ENCODE measurements at places on chromosomes 13 and 19. TPM values are rescaled to one million over a fixed set of nuclear protein-coding genes. Genes with fewer than 3 reads are reported as not detected.

DNA sequence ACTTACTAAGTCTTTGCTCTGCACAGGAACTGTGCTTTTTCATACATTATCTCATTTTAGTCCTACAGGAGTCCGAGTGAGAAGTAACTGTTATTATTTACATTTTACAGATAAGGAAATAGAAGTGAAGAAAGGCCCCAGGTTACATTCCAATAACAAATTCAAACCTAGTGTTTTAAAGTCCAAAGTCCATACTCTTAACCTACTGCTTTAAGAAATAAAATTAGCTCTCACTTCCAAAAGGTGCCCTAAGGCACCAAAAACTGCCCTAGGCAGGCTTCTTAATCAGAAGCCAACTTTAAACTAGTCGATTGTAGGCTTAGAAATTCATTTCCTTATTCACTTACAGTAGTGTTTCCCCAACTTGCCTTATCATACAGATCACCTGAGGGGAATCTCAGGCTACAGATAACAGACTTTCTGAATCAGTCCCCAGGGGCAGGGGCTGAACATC is 555.9 kb downstream of the DIAPH3 start:
- DNase-seq = no peak
- no peak overlapping the region for H3K27ac ChIP-seq
- H3K4me3 ChIP-seq = no peak overlapping the region
- no peaks in the 10 kb centered on the region for H3K36me3 ChIP-seq

DNA sequence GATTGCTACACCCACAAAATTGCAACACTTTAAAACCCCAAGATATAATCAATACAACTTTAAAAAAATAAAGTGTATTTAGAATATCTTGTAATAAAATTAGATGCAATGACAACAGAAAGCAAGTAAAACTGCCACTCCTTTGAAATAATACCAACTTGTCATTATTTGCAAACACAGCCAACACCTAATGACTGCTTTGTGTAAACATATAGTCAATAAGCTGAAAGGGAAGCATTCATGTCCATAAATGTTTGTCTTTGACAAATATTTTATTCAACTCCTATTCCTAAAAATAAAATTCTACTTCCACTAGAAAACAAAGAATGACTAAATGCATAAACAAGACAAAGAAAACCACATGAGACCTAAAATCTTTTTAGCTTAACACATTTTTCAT is 6.6 kb downstream of the SMAD9 start:
- H3K27me3 ChIP-seq = no peaks in the 10 kb centered on the region
- no peak overlapping the region for H3K4me3 ChIP-seq
- H3K27ac ChIP-seq = no peak overlapping the region
- peaks cover 59% of the 10 kb centered on the region for H3K4me1 ChIP-seq
- no peak for DNase-seq

DNA sequence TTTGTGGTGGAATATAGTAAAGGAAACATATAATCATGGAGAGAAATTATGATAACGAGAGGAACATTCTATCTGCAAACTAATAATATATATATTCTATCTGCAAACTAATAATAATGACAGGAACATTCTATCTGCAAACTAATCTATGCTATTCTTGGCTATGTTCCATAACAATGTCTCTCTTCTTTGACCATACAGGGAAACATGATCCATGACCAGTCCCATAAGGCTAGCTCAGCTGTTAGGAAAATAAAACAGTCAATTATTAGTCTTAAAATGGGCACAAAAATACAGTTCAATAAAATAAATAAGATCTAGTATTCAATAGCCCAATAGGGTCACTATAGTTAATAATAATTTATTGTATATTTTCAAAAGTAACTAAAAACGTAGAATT is 707.8 kb upstream of the PCDH20 start:
- H3K4me3 ChIP-seq = no peak overlapping the region
- H3K27me3 ChIP-seq = no peaks in the 10 kb centered on the region
- no peak for DNase-seq
- H3K36me3 ChIP-seq = no peaks in the 10 kb centered on the region

DNA sequence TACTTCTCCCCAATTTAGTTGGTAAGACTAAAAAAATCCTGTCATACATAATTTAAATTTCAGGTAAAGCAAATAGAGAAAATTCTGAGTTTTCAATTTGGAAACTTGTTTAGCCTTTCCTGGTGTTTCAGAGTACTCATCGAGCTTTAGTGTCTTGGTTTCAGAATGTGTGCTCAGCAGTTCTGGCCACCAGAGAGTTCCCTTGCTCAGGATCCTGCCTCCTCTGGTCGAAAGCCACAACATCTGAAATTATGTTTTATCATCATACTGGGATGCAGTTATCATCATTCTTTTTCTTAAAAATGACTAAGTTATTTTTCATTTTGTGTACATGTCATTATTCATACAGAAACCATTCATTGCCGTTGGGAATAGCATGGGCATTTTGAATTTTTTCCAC is 263.2 kb upstream of the SPRY2 start:
- no peaks in the 10 kb centered on the region for H3K36me3 ChIP-seq
- no peaks in the 10 kb centered on the region for H3K4me1 ChIP-seq
- DNase-seq = no peak
- no peaks in the 10 kb centered on the region for H3K27me3 ChIP-seq
- no peak overlapping the region for H3K27ac ChIP-seq

Gene ZNF43
- 2.9 TPM for polyA plus RNA-seq

DNA sequence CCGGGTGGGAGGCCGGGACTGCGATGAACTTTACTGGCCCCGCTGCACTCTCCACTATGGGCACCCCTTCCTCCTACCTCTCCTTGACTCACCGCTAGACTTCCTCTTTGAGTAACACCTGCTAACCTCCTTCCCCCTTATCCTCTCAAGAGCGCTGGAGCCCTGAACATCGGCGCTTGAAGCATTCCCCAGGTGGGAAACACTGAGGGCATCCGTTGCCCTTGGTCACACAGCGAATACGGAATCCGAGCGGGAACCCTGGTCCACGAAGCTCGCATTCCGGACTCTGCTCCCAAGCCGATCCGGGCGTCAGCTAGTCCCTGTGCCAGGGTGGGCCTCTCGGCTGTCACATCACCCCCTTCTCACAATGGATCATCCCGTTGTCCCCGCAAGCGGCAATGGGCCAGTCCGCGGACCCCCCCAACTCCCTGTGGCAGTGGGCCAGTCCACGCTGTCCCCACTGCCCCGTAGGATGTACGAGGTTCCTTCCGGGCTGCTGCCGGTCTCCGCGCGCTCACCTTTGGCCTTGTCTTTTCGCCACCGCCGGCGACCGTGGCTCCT is 4.2 kb downstream of the LIPE start:
- H3K4me1 ChIP-seq = peaks cover 67% of the 10 kb centered on the region
- no peak overlapping the region for H3K27ac ChIP-seq
- peak overlapping the region; percentile 32 for H3K4me3 ChIP-seq
- DNase-seq = peak; percentile 59
- H3K36me3 ChIP-seq = no peaks in the 10 kb centered on the region
- H3K27me3 ChIP-seq = peaks cover 4% of the 10 kb centered on the region

DNA sequence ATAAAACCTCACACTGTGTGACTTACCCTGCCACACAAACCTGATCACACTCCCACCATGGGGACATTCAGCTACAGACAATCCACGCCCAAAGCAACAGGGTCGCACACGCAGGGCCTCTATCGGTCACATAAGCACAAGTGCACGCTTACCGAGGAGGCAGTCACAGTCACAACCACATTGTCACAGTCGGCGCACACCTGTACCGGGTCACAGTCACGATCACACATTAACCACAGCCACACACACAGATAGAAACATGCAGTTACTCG is 579 bp downstream of the ZNF566 start:
- H3K4me3 ChIP-seq = peak overlapping the region; percentile 84
- no peaks in the 10 kb centered on the region for H3K27me3 ChIP-seq
- peak; percentile 39 for DNase-seq
- H3K36me3 ChIP-seq = no peaks in the 10 kb centered on the region
- H3K27ac ChIP-seq = peak overlapping the region; percentile 91
